AG09319 (cell line): ENCODE measurements at places on chromosomes 6 and 20.
A peak's percentile ranks its signal among the peaks of the same experiment; 100 is the strongest.

GRCh38 chr20:45445805-45446562 lies 23.6 kb upstream of the WFDC2 start:
- no peak for DNase-seq

- DNase-seq = no peak
Observed at GRCh38 chr20:59154317-59155013, 9.2 kb upstream of the ZNF831 start.

GRCh38 chr6:81894788-81895271 lies 142.3 kb upstream of the TENT5A start:
- DNase-seq = no peak

DNA sequence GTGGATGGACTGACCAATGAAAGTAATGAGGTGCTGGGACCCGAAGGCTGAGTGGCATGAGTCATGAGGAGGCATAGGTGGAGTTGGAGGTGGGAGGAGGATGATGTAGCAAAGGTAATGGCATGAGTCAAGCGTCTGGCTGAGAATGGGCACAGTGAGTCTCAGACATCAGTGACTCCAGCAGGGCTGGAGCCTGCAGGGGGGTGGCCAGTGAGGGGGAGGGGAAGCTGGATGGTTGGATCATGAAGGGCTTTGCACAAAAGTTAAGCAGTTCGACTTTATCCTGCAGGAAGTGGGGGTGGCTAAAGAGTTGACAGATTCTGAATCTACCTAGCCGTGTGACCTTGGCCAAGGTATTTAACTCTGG lies 99.0 kb upstream of the IYD start:
- no peak for DNase-seq

- no peak for DNase-seq
Observed at GRCh38 chr6:98836025-98836961, 1.9 kb downstream of the POU3F2 start.

DNA sequence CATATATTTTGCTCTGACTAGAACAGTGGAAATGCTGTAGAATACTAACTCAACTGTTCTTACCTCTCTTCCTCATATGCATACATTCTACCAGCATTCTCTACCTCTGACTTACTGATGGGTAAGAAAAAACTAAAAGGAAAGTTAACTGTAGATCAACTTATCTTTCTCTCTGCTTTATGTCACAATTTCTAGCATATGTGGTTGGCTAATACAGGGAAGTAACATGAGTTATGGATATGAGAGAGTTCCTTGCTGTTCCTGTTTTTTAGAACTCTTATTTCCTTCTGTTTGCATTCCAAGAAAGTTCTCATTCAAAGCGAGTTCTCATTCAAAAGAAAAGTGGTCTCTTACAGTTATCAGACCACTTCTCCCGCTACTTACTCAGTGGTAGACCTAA lies 226.8 kb upstream of the SGK1 start:
- no peak for DNase-seq

DNA sequence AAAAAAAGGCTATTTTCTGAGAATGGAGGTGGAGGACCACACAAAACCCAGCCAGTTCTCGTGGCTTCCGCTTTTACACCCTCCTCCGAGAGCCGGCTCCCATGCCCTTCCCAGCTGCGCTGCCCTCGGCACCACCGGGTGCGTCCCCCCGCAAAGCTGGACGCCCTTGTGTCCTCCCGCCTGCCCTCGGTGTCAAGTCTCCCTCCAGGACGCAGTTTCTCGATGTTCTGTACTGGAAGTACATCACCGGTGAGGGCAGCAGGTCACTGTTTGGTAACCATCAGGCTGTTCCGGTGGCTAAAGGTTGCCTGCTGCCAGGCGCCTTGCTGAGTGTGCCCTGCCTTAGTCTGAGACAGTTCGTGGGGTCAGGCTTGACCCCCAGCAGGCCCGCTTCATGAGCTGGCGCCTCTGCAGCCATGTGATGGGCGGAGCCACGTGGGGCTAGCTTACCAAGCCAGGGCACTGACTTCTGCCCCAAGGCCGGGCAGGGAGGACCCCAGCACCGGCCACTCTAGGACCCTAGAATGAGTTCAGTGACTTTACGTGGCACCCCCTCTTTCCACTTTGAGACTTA lies 34.6 kb downstream of the RREB1 start:
- DNase-seq = no peak

- DNase-seq = peak; percentile 16
Observed at GRCh38 chr6:80163754-80164187, 57.3 kb downstream of the BCKDHB start.

DNA sequence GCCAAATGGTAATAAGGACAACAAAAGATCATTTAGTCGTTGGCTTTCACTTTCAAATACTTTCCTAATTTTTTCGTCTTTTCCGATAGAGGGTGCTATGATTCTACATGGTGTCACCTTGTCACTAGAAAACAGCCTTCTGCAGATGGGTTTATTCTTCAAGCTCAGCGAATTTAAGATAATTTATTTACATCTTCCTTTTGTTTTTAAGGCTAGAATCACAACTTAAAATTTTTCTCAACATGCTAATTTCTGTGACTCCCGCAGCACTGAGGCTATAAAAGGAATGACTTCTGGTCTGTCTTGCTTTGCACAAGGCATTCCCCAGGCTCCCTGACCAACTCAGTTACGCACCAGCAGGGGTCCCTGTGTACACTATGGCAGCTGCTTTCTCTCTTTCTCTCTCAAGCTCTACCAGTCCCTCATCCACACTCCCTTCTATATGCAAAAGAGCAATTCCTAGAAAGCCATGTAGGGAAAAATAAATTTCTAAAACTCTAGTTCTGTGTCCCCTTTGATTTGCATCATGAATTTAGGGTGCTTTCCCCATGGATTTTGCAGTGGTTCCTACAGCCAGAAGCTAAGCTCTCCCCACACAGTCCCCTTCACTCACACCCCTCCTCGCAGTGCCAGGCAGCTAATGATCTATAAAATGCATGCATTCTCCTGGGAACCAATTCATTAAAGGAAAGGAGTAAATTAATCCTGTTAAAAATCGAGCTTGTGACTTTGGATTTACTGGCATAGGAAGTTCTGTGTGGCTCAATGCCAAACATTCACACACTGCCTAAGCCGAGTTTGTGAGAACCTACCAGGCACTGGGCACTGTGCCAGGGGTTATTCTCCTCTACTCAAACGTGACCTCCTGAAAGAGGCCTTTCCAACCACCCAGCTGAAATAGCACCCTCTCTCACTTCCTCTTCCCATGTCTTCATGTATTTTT lies 74.5 kb downstream of the DCDC2 start:
- peak; percentile 14 for DNase-seq

GRCh38 chr6:44113414-44113813 lies 13.8 kb downstream of the MRPL14 start:
- no peak for DNase-seq

DNA sequence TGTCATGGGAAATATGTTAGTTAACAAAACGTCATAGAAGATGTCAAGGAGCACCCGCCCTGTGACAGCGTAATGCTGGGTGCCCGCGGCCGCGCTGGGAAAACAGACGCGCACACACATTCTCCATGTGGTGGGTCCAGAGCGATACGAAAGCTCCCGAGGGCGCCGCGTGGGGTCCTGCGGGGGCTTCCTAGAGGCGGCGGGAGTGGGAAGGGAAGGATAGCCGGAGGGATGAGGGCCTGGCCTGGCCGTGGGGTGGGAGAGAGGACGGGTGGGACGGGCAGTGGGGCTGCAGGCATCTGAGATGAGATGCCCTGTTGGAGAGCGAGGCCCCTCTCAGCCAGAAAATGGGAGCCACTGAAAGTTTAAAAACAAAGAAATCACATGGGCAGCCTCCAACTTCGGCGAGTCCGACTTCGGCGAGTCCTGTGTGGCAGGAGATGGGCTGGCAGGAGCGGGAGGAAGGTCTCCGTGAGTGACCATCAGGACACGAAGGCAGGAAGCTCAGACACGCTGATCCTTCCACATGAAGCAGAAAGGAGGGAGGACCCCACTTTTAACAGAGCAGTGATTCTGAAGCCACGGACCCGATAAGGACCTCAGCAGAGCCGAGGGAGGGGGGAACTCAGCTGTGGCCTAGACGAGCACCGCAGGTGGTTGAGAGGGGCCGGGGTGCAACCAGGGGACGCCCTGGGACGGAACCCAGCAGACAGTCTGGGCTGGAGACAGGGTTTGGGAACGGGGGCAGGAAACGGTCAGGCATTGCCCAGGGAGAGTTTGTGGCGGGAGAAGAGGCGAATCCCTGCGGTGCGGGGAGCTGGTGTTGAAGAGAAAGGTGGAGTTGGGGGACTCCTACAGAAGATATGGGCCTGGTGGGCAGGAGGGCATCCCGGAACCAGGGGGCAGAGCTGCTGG lies 114.1 kb upstream of the FRMD1 start:
- DNase-seq = no peak

- no peak for DNase-seq
Observed at GRCh38 chr20:15866916-15867730, 706.1 kb downstream of the KIF16B start.

- no peak for DNase-seq
Observed at GRCh38 chr6:40583709-40584108, 3.5 kb downstream of the LRFN2 start.

GRCh38 chr20:25476106-25477013 lies 68.9 kb downstream of the GINS1 start:
- DNase-seq = no peak

- DNase-seq = no peak
Observed at GRCh38 chr6:102137859-102138258, 744.4 kb downstream of the GRIK2 start.

- DNase-seq = no peak
Observed at GRCh38 chr6:107879941-107880340, 55.8 kb upstream of the SCML4 start.

GRCh38 chr20:14992961-14993360 lies 655.5 kb upstream of the FLRT3 start:
- peak; percentile 54 for DNase-seq

DNA sequence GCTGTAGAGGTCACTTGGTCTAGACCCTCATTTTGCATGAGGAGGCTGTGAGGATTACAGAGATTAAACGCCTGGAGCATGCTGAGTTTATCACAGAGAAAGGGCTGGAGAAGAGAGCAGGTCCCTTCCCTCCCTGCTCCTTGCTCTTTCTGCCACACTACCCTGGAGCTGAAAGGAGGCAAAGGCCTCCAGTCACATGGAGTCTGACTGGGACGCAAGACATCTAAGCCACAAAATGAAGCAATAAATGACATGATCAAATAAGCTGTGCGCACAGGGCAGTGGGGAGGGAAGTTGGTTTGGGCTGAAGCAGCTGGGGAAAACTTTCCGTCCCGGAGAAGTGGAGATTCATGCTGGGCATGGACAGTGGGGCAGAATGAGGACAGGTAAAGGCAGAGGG lies 33.3 kb downstream of the ATXN1 start:
- no peak for DNase-seq

DNA sequence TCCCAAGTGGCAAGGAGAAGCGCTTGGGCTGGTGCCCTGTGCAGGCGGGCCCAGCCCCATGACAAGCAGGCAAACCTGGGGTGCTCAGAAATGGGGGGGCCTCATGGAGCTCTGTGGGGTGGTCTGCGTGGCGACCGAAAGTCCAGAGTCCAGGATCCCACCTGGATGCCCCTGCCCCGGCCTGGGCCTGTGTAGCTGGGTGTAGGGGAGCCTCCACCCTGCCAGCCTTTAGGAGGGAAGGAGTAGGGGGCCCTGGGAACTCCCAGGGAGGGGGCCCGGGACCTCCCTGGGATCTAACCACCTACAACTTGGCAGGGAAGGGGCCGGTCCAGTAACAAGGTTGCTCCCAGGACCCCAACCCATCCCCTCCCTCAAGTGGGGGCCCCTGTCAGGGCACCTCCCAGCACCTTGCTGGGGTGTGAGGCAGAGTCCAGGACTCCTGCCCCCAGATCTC lies 4.5 kb upstream of the LAMA5 start:
- no peak for DNase-seq

GRCh38 chr6:40810171-40810570 lies 223.0 kb upstream of the LRFN2 start:
- DNase-seq = no peak

DNA sequence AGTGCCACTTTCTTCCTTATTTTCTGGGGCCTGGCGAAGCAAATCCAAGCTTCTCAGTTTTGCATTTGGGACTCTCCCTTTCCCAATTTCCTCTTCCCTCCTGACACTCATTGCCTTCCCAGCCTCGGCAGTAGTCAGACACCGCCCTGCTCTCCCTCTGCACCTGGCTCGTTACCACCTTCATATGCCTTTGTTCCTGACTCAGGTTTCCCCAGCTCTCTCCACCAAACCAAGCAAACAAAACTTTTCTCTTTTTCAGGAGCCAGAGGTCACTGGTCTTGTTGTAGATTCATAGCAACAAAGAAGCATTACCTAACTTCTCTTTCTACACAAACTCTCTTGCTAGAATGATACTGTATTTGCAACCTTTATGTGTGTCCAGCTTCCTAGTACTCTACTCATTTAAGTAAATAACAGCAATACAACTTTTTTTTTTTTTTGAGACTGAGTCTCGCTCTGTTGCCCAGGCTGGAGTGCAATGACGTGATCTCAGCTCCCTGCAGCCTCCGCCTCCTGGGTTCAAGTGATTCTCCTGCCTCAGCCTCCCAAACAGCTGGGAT lies 9.0 kb upstream of the ZC3H12D start:
- DNase-seq = no peak

DNA sequence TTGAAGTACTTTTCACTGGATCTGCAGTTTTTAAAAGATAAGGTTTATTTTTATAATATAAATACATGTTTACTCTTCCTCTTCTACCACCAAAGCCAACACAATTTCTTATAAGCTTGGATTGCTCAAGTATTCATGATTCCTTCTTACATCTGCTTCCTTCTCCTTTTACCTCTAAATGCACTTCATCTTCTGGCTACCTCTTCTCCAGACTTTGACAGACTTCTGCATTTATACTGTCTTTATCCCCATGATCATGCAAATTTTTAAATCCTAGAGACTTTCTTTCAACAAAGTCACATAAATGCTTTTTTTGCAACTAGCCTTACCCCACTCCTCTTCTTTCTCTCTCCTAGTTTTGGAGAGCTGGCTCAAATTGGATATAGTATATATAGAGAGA lies 142.9 kb downstream of the TFAP2B start:
- DNase-seq = no peak

GRCh38 chr6:37077905-37078296 lies 72.4 kb downstream of the FGD2 start:
- DNase-seq = peak; percentile 96

DNA sequence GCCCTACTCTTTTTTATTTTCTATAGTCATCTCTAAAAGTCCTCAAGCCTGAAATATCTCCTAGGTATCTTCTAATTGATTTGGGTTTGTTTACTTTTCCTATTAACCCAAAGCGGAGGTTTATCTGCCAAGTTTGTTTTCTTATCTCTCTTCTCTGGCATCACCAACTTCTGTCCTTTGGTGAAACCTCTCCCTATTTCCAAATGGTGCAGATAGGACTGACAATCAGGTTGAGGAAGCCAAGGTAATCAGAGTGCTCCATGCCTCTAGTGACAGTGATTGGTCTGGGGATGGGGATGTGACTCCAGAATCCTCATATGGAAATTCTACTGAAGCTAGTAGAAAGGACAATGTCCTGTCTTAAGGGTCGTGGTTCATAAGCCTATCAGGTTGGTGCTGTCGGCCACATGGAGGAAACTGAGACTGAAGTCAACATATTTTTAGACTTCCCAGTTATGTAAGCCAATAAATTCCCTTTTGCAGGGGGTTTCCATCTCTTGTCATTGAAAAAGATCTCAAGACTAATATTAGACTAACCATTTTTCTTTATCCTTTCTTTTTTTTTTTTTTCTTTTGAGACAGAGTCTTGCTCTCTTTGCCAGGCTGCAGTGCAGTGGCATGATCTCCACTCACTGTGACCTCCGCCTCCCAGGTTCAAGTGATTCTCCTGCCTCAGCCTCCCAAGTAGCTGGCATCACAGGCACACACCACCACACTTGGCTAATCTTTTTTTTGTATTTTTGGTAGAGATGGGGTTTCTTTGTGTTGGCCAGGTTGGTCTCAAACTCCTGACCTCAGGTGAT lies 28.0 kb downstream of the KIF6 start:
- no peak for DNase-seq

GRCh38 chr6:157558487-157559200 lies 177.7 kb downstream of the ZDHHC14 start:
- no peak for DNase-seq
